ENCODE measurements at places on chromosomes 2 and 18. TPM values are rescaled to one million over a fixed set of nuclear protein-coding genes. Genes with fewer than 3 reads are reported as not detected.

Gene POTEJ
- total RNA-seq = not detected

Gene ZC3H6
- total RNA-seq = 1.6 TPM

Gene EMX1
- 0.16 TPM for total RNA-seq

Gene C2orf80
- not detected for total RNA-seq

Gene FAM237A
- not detected for total RNA-seq

Gene ZNF521
- total RNA-seq = 4.9 TPM

Gene DYNAP
- not detected for total RNA-seq

Gene PIEZO2
- 5.3 TPM for total RNA-seq

Gene QPCT
- total RNA-seq = 23.2 TPM

Gene C2orf78
- total RNA-seq = not detected

Gene CIB4
- not detected for total RNA-seq

Gene CHCHD5
- total RNA-seq = 23.1 TPM
